Left kidney (tissue), 8 donors: ENCODE measurements at places on chromosomes 5 and 9. TPM values are rescaled to one million over a fixed set of nuclear protein-coding genes. Genes with fewer than 3 reads are reported as not detected.

DNA sequence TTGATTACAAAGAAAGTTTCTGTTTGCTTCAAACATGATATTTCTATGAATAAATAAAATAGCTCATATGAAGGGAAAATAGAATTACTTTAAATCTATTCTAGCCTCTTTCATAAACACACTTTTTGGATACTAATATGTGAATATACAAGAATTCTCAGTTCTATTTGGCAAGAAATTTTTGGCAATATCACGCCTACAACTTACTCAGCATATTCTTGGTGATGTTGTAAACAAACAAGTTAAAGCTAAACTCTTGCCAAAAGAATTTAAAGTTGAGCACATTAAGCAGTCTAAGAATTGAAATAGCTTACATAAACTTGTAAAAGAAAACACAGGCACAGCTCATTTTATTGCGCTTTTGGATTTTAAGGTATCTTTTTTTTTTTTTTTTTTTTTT is 209.8 kb downstream of the CDH12 start:
- DNase-seq, result no peak

DNA sequence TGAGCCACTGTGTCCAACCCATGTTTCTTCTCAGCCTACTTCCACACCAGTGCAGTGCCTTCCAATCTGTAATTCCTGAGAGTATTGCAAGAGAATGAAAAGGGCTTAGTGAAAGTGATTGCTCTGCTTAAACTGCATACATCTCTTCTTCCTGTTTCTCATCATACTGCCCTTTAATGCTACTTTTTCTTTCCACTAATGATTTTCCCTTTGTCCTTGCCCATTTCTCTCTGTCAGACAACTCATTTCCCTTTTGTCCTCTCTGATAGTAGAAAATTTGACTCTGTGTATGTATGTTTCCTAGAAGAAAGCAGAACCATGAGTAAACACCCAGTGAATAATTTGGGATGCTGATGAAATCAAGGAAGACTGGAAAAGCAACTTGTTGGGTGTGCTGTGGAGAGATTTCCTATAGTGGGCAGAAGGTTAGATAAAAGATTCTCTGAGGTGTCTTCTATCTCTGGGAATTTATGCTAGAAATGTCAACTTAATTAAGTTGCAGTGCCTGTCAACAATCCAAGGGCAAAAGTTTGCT is 102.2 kb upstream of the CHD1 start:
- no peak for DNase-seq

- DNase-seq, result no peak
These were observed 305.8 kb downstream of the TRIM32 start for GRCh38 chr9:116992865-116993264.

DNA sequence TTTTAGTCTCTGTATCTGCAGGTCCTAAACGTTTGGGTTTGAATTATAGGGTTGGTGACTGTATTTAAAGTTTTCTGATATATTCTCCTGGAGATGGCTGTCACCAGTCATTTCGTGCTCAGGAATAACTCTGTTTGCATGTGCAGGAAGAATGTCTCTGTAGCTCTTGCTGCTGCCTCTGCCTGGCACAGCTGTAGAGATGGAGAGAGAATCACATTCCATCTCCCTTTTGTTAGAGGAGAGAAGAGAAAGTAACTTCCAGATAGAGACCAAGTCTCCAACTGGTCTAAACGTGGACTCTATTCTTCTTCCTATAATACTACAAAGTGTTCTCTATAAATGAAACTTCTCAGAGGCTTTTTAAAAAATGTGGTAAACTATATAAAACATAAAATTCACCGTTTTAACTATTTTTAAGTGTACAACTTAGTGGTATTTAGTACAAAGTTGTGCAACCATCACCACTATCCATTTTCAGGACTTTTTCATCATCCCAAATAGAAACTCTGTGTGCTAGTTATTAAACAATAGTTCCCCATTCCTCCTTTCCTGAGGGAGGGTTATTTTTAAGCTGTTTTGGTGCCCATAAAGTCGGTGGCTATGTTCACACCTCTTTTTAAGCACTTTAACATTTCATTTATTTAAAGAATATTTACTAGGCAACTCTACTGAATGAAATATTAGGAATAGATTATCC is 20.7 kb upstream of the STARD4 start:
- DNase-seq, result no peak

DNA sequence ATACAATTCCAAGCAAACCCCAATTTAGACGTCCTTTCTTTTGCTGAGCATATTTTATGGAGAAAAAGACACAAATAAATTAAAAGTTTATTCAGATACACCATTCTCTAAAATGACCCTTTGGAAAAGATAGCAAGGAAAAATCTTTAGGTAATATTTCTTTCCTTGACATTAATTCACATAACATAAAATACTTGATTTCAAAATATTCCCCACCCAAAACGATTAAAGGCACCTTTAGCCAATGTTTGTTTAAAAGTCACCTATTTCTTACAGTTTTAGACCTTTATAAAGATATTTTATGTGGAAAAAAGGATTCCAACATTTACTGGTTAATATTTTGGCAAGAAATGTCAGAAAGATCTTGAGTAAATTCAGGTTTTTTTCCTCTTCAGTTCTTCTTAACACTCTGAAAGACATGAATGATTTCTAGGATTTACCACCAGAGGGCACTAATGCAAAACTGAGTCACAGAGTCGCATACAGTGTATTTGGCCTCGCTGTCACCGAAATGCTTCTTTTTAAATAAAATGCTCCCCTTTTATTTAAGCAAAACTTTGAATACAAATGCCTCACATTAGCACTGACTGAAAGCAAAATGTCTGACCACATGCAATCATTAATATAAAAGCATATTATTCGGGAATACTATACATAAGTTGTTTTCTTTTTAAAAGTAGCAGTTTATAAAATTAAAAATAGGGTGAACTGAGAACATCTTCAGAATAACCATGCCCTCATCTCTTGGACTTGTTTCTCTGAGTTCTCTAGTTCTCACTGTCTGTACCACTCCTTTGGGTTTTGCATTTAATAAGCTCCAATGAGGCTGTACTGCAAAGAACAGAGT is 122.5 kb downstream of the SLC1A3 start:
- peak; percentile 77 for DNase-seq

- no peak for DNase-seq
These were observed 154.9 kb upstream of the GDNF start for GRCh38 chr5:37994729-37995128.

DNA sequence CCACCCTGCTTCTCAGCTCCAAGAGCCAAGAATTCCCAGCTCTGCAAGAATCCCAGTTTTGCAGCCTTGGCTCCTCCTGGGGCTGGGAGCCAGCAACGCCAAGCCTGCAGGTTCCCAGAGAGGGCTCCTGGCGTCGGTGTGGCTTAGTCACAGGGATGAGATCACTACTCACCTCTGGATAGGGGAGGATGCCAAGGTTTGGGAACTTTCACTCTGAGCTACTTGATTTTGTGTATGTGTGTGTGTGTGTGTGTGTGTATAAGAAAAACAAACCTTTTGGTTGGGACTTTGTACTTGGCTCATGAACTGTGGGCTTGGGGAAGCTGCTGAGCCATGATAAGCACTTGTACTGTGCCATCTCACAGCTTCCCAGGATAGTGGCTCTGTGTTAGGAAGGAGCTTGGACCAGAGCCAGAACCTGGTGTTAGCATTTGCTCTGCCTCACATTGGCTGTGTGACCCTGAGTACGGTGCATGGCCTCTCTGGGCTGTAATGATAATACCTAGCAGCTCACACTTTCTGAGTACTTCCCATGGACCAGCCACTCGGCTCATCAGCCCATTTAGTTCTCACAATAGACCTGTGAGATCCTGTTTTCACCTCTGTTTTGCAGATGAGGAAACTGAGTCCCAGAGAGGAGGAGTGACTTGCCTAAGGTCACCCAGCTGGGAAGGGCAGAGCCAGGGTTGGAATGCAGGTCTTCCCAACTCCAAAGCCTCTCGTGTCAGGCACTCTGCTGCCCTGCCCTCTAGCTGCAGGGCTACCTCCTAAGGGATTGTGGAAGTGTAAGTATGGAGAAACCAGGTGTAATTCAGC is 41.4 kb upstream of the DAB2IP start:
- no peak for DNase-seq

DNA sequence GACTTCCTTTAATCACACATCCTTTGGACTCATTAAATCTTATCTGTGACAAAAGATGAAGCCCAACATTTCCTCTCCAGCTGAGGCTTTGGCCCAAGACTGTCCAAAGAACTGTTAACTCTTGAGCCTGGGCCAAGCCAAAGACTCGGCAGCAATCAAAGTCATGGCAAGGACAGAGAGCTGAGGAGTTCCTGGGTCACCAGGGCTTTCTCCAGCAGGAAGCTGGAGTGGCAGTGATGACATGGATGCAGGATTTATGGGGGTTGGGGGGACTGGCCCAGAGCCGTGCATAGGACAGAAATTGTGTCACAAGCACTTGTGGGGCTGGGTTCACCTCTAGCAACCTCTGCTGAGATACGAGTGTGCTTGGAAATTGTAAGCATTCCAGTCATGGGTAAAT is 440.3 kb downstream of the PLK2 start:
- peak; percentile 34 for DNase-seq

The IFNK gene
- not detected for polyA plus RNA-seq

The BHMT2 gene
- polyA plus RNA-seq, result 49.9 TPM

The SV2C gene
- polyA plus RNA-seq, result 0.08 TPM

The IFNA21 gene
- not detected for polyA plus RNA-seq
